NCI-H460 (cell line): ENCODE measurements at places on chromosomes 13 and 19. TPM values are rescaled to one million over a fixed set of nuclear protein-coding genes. Genes with fewer than 3 reads are reported as not detected.

COL4A2 gene
- 31.0 and 35.0 TPM in 2 replicates for total RNA-seq

- DNase-seq: no peak
Measured at GRCh38 chr19:53876651-53877224, 5.3 kb upstream of the PRKCG start.

WASF3 gene
- total RNA-seq: 5.6 and 5.8 TPM in 2 replicates

ZNF729 gene
- total RNA-seq: not detected in 2 replicates

DNA sequence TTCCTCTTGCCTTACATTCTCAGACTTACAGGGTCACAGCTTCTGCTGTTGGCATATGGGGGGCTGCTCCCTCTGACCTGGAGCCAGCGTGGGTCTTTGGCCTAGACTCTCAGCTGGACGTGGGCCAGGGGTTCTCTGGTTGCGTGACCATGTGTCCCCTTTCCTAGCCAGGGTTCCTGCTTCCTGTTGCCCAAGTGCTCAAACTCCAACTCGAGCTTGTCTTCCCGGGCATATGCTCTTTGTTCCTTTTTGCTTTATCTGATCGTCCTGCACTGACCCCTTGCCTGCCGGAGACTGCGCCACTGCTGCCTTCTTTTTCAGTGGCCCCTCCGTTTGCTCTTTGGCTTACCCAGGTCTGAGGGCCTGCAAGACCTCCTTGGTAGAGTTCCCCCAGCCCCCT lies 25.3 kb upstream of the GPR183 start:
- no peak for DNase-seq

ZNF492 gene
- total RNA-seq: not detected in 2 replicates

GRCh38 chr13:28014301-28014700 lies 25.8 kb upstream of the URAD start:
- DNase-seq: no peak

- DNase-seq: no peak
Measured at GRCh38 chr13:43300865-43301264, 277.5 kb downstream of the DNAJC15 start.

CPB2 gene
- total RNA-seq: not detected in 2 replicates

DNA sequence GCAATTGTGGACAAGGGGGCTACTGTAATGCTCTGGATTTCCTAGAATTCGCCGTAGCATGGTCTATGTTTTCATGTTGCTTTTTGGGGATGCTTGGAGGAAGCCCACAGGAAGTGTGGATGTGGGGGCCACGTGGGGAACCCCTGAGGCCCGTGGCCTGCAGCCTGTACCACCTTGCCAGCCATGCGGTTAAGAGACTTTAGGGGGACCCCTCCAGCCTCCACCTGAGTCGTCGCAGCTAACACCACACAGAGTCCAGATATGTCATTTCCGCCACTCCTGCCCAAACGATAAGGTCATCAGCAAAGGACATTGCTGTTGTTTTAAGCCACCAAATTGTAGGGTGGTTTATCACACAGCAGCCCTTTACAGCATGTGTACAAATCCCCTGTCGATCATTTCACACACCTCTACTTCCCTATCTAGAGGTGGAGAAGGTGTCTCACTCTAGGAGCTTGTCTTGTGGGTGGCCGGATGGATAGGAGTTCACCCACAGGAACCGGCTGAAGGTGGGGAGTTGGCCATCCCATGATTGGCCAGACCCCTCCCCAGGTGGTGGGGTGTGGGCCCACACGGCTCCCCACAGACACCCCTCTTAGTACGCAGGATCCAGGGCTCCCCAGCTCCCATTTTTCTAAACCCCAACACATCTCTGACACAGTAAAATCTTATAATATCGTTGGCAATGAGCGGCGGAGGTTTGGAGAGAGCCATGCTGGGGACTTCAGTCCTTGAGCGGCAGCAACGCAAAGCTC lies 226.7 kb downstream of the TEX29 start:
- no peak for DNase-seq

CLDND2 gene
- 0.27 and 1.2 TPM in 2 replicates for total RNA-seq

DNA sequence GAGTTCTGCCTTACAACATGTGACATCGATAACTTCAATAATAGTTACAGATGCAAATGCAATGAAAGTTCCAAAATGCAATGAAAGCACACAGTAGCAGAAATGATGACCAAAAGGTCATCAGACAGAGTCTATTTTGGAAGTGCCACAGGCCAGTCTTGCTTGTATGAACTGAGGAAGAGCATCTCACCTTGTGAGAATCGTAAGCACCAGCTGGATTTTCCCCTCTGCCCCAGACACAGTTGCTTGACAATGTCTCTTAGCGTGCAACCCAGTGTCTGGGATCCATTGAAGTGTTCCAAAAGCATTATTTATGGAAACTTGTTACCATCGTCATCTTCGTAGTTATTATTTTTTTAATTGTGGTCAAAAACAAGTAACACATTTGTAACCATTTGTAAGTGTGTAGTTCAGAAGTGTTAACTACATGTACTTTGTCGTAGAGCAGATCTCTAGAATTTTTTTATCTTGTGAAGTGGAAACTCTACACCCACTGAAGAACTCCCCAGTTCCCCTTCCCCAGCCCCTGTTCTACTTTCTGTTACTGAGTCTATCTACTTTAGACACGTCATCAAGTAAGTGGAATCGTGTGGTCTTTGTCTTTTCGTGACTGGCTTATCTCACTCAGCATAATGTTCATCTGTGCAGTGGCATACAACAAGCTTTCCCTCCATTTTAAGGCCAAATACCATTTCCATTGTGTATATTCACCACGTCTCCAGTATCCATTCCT lies 170.0 kb upstream of the RNF113B start:
- DNase-seq: no peak

DNA sequence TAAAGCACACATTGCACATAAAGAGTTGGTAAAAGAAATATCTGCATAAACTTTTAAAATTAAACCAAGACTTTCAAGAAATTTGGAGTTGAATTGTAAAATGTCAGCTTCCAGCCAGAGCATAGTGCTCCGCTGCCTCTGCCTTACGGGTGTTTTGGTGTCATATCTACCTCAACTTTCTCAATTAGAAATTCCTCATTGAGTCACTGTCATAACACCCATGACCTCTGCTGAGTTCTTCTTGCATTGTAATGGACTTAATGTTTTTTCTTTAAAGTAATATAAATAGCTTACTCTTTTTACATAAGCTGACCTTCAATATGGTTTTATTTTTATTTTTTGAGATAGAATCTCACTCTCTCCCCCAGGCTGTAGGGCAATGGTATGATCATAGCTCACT lies 551.0 kb upstream of the NBEA start:
- no peak for DNase-seq

- DNase-seq: no peak
Measured at GRCh38 chr19:17073869-17074633, 1.2 kb downstream of the HAUS8 start.

FBN3 gene
- total RNA-seq: under 0.01 TPM in 1 of 2 replicates, not detected in the other

DNA sequence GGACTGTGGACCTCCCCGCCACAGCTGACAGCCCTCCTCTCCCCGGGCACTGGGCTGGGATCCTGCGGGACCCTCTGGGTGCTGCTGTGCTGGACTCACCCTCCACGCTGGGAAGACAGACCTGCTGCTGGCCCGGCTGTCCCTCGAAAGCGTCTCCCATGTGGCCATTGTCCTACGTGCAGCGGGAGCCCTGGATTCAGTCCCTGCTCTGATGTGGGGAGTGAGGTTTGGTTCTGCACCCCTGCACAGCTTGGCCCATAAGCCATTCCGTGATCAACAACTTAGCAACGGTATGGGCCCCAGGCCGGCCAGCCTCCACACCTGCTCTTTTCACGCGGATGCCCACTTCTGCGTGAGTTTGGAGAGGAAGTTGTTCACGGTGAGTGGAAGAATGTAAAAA lies 195.2 kb downstream of the TEX29 start:
- DNase-seq: no peak
